Right lung (tissue), 10 donors: ENCODE measurements at places on chromosomes 6 and 20. TPM values are rescaled to one million over a fixed set of nuclear protein-coding genes. Genes with fewer than 3 reads are reported as not detected.

DNA sequence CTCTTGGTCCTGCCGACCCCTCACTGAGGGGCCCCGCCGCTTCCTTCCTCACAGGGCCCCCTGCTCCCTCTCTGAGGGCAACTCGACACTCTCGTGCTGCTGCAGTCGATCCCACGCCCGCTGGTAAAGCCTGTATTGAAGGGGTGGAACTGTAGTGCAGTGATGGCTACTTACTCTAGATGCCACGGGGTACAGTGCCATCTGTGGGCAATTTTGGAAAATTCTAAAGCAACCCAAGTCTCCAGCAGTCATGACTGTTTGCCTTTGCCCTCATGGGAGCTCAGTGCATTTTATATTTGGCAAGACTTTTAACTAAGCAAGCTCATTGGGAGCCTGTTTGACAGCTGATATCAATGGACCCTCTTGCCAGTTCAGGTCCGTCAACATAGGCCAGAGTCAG lies 6.5 kb upstream of the C6orf136 start:
- DNase-seq: no peak

Gene AGPAT4
- 11.6 TPM for polyA plus RNA-seq

Gene ZFP64
- 20.2 TPM for polyA plus RNA-seq

GRCh38 chr20:15485519-15485918 lies 1087.7 kb downstream of the KIF16B start:
- DNase-seq: no peak

DNA sequence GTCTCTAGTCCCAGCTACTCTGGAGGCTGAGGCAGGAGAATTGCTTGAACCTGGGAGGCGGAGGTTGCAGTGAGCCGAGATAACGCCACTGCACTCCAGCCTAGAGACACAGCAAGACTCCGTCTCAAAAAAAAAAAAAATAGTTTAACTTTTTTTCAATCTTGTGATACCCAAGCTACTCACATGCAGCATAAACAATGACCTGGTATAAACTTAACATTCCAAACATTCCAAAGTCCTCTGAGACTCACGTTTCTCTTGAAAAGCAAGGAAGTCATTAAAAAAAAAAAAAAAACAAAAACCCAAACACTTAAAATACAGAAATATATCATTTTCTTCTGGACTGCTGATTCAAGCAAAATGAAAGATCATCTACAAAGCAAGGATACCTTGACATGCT lies 14.3 kb downstream of the CRNKL1 start:
- no peak for DNase-seq

- DNase-seq: no peak
Observed at GRCh38 chr20:1467082-1467354, 369 bp upstream of the NSFL1C start.
